ENCODE measurements at places on chromosomes 6 and 20.

DNA sequence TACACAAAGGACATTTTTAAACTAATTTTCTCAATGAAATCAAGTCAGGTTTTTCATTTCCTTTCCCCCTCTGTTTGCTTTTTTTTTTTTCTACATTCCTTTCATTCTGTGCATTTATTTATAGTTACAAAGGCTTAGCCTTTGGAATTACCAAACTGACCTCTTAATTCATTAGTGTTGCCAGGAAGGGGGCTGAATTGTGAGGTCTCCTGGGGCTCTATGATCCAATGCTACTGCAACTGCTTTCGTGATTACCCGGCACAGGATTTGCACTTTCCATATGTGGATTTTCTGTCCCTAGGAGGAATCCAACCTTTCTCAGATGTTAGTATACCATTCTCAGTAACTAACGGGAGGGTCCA is 35.3 kb downstream of the NEDD9 start:
- peak; percentile 98 for DNase-seq

DNA sequence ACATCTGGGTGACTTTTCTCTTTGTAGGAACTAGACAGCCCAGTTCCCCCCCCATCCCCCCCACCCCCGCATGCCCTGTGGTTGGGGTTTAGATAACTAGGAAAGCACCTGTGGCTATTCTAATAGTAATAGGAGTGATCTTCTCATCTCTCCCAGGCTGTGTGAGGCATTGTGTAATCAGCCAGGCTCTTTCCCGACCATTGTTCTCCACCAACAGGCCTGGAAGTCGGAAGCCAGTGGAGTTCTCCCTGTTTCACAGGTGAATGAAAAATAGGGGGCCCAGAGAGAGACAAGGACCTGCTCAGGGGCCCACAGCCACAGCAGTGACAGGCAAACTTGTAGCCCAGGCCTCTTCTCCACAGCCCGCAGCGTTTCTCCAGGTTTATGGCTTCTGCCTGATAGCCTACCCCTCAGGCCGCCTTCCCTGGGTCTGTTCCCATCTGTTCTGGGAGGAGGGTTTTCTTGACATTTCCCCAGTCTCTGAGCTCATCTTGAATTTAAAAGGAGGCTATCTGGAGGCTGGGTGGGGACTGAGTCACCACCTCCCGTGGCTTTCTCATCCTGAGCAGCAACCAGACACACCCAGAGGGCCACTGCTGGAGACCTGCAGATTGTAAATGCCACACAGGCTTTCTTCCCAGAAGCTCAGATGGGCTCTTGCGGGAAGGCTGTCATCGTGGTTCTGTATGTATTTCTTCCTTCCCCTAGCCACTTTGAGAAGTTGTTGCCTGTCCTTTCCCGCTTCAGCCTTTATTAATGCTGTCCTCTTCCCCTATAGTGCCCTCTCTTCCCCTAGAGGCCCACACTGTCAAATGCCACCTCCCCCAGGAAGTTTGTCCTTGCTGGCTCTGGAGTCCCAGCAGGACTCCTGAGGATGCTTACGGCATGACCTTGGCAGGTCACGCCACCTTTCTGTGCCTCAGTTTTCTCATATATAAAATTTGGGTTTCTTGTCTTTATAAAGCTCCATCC is 75.9 kb upstream of the MYL9 start:
- DNase-seq = peak; percentile 88

GRCh38 chr6:3624250-3625136 is 127.0 kb downstream of the PXDC1 start:
- DNase-seq = no peak

DNA sequence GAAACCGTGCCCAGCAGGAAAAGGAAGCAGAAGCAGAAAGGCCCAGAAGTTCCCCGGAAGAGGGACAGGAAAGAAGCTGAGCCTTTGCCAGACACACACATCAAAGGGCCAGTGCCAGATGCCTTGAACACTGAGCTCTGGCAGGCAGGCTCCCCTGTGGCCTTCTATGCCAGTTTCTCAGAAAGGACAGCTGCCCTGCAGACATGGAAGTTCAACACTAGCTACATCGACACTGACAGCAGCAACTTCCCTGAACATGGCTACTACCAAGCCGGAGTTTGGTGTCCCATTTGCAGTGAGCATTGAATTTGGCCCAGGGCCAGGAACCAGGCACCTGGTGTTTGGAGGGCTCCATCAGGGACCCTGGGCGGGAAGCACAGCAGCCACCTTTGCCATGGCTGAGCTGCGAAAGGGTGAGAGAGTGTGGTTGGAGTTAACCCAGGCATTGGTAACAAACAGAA is 8.0 kb upstream of the RAET1E start:
- DNase-seq = no peak

DNA sequence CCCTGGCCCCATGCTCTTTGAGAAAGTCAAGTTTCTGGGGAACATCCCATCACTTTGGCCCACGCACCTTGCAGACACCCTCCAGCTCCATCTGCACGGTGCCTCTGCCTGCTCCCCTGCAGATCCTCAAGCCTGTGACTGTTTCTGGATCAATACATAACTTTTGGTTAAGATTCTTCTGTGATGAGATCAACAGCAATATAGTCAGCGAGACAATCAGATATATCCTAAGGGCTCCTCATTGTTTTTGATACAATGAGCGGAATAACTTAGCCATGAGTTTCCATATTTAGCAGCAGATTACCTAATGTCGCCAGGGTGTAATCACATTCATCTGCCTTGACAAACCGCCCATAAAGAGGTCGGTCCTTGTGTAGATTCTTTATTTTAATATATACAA is 109.3 kb upstream of the MTHFD1L start:
- DNase-seq = peak; percentile 60

DNA sequence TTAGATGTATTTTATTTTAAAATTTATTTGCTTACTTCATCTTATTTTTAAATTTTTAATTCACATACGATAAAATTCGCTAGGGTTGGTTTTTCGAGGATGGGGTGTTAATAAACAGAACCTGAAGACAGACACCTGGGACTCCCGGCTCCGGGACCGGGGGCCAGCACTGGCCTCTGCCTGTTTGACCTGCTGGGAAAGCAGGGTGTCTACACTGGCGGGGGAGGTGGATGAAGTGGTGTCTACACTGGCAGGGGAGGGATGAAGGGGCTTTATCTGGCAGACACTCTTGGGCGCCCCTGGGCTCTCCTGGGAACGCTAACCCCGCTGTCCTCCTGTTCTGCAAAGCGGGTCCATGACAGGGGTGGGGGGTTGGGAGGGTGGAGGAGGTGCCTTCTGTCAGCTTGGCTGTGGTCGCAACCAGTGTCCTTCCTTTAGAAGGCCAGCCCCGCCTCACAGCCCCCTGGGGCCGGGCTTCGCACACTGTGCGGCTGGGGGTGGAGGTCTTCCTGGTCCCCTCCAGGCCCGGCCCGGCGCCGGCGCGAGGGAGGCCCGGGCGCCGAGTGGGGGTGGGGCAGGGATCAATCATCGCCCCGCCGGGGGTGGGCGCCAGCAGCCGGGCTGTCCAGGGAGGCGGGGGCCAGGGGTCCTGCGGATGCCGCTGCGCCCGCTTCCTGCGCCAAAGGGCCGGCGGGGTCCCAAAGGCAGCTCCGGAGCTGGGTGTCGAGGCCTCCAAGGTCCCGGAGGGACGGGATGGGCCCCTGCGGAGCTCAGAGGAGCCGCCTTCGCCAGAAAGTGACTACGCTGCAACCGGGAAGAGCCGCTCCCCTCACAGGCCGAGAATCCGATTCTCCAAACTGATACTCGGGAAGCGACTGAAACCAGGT is 1.8 kb downstream of the GATA5 start:
- no peak for DNase-seq

DNA sequence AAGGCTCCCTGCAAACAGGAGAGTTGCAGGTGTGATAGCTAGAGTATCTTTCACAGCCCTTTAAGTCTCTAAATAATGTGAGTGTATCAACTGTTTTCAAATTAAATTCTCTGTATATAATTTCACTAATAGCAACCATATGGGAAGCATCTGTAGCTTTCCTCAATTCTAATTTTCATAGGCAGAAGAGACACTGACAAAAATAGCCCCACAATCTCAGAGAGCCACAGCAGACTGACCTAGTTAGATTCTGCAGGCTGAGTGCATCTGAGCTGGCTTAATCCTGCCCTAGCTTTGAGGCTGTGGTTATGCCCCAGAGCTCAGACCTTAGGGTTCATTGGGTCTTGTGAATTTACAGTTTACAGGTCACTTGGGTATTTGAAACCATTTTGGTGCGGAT is 63.9 kb downstream of the MAP7 start:
- DNase-seq = no peak

- no peak for DNase-seq
Measured at GRCh38 chr6:73560182-73560732, 39.4 kb upstream of the EEF1A1 start.

DNA sequence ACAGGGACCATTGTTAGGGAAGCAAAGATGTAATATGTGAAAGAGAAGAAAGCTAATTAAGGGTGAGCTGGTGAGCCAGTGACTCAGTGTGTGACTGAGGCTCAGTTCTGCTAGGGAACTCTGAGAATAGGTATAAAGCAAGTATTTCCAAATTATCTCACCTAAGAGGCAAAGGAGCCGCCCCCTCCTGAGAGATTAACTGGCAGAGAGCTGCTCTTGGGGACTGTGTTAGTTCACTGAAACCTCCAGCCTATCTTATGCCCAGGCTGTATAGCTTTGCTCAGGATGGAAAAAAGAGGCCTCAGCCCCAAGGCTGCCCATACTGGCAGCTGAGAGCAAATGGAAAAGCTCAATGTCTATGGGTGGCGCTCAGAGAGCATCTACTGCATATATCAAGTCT is 152.0 kb downstream of the PAK5 start:
- DNase-seq = no peak

GRCh38 chr20:53839423-53840176 is 230.8 kb downstream of the BCAS1 start:
- no peak for DNase-seq

DNA sequence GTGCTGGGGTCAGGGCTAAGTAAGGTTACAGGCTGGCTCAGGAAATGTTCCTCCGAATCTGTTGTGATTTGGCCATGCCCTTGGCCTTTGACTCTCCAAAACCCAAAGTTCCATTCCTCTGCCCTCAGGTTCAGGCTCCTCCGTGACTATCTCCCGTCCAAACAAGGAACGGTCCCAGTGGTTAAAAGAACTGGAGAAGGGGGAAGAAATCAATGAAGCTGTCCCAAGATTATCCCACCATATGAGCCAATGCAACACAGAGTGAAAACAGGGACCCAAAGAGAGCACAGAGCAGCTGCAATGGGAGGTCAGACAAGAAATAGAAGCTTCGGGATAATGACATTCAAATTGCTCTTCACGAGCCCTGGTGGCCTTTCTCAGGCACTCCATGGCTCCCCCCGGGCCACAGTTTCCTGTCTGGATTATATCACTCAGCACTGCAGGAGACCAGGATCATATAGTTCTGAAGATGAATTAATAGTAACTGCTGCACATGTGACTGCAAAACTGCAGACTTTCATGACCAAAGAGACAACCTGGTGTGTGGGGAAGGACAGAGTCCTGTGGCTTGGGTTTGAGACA is 211.3 kb downstream of the ZNF217 start:
- DNase-seq = no peak

DNA sequence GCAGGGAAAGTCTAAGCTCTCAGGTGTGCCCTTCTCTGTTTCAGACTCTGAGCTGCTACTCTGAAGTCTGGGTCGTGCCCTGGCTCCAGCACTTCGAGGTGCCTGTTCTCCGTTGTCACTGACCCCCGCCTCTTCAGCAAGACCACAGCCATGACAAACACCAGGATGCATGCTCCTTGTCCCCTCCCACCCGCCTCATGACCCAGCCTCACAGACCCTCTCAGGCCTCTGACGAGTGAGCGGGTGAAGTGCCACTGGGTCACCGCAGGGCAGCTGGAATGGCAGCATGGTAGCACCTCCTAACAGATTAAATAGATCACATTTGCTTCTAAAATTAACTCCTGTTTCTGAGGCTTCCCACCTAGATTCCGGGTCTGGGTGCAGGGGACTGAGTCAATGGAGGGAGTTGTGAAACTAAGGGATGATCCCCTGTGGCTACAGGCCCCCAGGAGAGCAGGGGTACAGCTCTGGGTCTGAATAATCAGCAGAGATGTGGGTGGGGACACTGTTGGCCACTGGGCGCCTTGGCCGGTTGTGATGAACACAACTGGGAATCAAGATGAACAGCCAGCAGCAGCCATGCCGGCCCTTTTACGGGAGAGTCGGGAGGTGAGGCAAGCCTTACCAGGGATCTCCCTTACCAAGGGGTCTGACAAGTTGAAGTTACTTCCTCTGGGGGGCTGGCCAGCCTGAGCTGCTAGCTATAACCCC is 10.7 kb downstream of the CST7 start:
- DNase-seq = no peak

DNA sequence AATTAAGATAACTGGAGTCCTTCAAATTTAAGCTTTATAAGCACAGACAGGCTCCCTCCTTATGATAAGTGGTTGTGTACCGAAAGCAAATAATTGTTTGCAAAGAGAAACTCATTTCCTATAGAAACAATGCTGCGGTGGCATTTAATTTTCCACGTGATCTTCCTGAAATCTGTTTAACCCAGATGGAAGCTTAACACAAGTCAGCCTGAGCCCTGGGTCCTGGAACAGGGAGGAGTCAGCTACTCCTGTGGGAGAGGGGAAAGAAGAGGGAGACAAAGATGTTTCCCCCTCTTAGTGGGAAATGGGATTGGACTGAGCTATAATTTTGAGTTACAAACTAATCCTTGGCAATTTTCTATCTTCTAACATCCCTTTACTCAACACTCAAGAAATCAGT is 136.5 kb downstream of the ELOVL4 start:
- DNase-seq = no peak

DNA sequence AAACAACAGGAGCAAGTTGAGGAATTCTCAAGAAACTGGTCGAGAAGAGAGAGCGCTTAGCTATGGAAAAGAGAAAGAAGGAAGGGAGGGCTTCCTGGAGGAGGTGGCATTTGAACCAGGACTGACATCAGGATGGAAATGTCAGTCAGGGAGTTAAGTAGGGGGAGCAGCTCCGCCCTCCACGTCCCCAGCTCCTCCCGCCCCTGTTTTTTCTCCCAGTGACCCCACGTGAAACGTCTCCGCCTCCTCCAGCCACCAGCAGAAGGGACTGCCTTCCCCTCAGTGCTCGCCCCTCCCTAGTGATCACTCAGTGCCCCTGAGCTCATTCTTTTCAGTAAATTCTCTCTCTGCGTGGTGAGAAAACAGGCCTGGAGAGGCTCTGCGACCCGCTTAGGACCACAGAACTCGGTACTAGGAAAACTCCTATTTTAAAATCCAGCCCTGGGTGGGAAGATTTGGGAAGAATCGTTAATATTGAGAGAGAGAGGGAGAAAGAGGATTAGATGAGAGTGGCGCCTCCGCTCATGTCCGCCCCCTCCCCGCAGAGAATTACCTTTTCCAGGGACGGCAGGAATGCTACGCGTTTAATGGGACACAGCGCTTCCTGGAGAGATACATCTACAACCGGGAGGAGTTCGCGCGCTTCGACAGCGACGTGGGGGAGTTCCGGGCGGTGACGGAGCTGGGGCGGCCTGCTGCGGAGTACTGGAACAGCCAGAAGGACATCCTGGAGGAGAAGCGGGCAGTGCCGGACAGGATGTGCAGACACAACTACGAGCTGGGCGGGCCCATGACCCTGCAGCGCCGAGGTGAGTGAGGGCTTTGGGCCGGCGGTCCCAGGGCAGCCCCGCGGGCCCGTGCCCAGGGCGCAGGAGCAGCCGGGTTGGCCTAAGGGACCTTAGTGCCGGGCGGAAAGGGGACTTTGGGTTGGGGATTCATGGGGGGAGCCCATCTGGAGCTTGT is 4.6 kb downstream of the HLA-DPB1 start:
- DNase-seq = peak; percentile 36

GRCh38 chr6:4402477-4402976 is 267.2 kb upstream of the ECI2 start:
- peak; percentile 76 for DNase-seq

GRCh38 chr6:151257985-151258445 is 18.2 kb downstream of the AKAP12 start:
- DNase-seq = peak; percentile 43
